Endothelial cell of umbilical vein (primary cell): ENCODE measurements at places on chromosomes 12 and 14. TPM values are rescaled to one million over a fixed set of nuclear protein-coding genes. Genes with fewer than 3 reads are reported as not detected.

GRCh38 chr14:76100236-76100635 lies 51.5 kb upstream of the GPATCH2L start:
- no peaks in the 10 kb centered on the region for H3K4me1 ChIP-seq
- H3K4me3 ChIP-seq: no peak overlapping the region
- no peak for DNase-seq
- H3K27me3 ChIP-seq: no peaks in the 10 kb centered on the region

GRCh38 chr12:29147731-29148595 lies 1.1 kb upstream of the FAR2 start:
- H3K4me3 ChIP-seq: peak overlapping the region; percentile 80
- H3K4me1 ChIP-seq: peaks cover 24% of the 10 kb centered on the region
- H3K36me3 ChIP-seq: no peaks in the 10 kb centered on the region
- peak overlapping the region; percentile 91 for H3K27ac ChIP-seq
- peak; percentile 20 for DNase-seq

DNA sequence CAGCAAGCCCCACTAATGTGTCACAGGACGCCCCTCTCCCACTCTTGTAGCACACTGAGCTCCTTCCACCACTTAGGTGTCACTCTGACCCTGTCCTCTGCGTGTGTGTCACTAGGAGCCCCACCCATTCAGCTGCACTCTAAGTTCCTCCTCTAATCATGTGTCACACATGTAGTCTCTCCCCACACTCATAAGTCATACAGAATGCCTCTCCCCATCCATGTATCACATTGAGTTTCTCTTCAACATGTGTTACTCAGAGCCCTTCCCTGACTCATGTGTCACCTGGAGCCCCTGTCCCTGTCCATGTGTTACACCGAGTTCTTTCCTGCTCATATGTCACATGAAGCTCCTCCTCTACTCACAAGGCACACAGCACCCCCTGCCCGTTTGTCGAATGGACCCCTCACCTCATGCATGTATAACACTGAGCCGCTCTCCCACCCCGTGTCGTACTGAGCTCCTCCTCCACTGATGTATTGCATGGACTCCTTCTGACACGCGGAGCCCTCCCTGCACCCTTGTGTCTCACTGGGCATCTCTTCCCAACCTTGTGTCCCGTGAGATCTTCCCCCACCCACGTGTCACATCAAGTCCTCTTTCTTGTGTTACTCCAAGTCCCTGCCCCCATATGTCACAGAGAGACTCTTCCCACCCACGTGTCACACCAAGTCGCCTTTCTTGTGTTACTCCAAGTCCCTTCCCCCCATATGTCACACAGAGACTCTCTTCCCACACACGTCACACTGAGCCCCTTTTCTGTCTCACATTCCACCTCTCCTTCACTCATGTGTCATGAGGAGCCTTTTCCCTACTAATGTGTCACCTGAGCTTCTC lies 31.0 kb downstream of the RTL1 start:
- DNase-seq: no peak
- no peak overlapping the region for H3K4me3 ChIP-seq
- peaks cover 7% of the 10 kb centered on the region for H3K36me3 ChIP-seq
- no peaks in the 10 kb centered on the region for H3K4me1 ChIP-seq

GRCh38 chr14:99971087-99971940 lies 93.9 kb upstream of the EVL start:
- H3K27me3 ChIP-seq: peaks cover 12% of the 10 kb centered on the region
- peak; percentile 85 for DNase-seq
- no peaks in the 10 kb centered on the region for H3K36me3 ChIP-seq

GRCh38 chr14:34404416-34404815 lies 57.6 kb downstream of the SPTSSA start:
- H3K36me3 ChIP-seq: no peaks in the 10 kb centered on the region
- H3K4me3 ChIP-seq: no peak overlapping the region
- no peak overlapping the region for H3K27ac ChIP-seq
- peaks cover 7% of the 10 kb centered on the region for H3K27me3 ChIP-seq
- H3K4me1 ChIP-seq: no peaks in the 10 kb centered on the region

DNA sequence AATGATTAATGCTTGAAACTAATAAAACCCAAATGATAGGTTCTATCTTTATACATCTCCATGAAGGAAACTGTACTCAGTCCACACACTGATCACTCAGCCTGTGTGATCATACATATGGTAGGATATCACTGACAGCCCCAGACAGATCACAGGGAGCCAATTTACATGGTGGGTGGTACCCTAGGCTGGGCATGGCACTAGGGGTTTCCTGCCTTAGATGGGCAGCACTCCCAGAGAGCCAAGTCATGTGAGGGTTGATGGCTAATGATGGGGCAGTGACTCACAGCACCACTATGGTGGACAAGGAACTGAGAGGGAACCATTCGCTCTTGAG lies 89.6 kb upstream of the PTPRR start:
- no peaks in the 10 kb centered on the region for H3K4me1 ChIP-seq
- no peak overlapping the region for H3K4me3 ChIP-seq
- H3K27ac ChIP-seq: no peak overlapping the region
- no peak for DNase-seq
- no peaks in the 10 kb centered on the region for H3K27me3 ChIP-seq

DNA sequence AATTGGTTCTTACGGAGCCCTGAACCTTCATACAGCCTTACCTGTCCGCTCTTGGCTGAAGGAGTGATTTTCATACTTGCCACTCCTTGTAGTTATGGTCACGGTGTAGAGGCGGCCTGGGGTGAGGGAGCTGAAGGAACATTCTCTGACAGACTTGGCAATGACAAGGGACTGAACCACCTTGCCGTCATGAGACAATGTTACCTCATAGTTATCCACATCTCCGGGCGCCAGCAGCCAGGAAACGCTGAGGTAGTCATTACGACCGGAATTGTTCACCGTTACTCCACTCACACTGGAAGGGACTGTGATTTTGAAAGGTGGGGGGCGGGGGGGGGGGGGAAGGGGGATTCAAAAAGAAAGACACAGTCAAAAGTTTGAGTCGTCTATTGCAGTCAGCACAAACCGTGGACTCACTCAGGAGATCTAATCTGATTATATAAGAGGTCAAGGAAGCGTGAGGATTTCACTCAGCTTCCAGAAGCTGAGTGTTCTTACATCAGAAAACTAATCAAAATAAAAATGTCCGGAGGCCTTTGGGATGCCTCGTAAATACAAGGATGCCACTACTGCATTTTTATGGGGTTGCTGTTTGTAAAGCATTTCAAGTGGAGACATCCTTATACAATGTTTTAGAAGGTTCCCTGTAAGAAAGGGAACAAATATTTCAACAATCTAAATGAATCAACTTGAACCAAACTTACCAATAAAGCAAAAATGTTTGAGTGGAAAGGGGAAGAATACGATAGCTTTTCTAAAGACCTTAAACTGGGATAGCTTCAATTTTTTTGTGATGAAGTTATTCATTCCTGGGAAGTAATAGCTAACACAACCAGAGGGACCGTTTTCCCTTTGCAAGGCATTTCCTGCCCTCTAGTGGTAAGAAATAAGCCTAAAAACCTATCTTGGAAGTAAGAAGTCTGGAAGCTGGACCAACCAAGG lies 60.6 kb downstream of the PTPRB start:
- H3K4me3 ChIP-seq: no peak overlapping the region
- H3K36me3 ChIP-seq: peaks cover 37% of the 10 kb centered on the region
- H3K27ac ChIP-seq: peak overlapping the region; percentile 35
- DNase-seq: peak; percentile 68
- peaks cover 13% of the 10 kb centered on the region for H3K4me1 ChIP-seq

- no peak overlapping the region for H3K27ac ChIP-seq
- H3K36me3 ChIP-seq: no peaks in the 10 kb centered on the region
- no peak for DNase-seq
- H3K27me3 ChIP-seq: no peaks in the 10 kb centered on the region
These were observed 474.6 kb downstream of the DPF3 start for GRCh38 chr14:72419226-72419775.

The GPR65 gene
- total RNA-seq: 0.07 TPM in 1 of 2 replicates, not detected in the other

The SPTB gene
- total RNA-seq: 0.07 TPM in 1 of 2 replicates, not detected in the other

The TEX52 gene
- not detected in 2 replicates for total RNA-seq

The DEGS2 gene
- not detected in 2 replicates for total RNA-seq
